ENCODE measurements at places on chromosomes 2 and 18.

DNA sequence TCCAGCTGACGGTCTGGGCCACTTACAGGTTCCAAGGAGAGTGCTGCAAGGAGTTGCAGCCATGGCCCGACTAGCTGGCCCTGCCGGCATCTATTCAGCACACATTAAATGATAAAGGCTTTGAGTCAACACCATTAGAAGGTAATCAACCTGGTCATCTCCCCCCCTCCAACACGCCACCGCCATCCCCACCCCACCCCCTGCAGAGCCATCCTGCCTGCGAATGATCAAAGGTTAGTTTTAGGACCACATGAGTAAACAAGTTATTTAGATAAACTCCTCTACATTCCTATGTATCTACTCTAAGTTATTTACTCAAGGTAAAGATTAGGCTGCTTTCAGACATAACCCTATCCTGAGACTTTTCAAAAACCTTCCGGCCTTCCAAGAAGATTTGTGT lies 349.3 kb upstream of the SLC39A10 start:
- peak; percentile 76 for DNase-seq

DNA sequence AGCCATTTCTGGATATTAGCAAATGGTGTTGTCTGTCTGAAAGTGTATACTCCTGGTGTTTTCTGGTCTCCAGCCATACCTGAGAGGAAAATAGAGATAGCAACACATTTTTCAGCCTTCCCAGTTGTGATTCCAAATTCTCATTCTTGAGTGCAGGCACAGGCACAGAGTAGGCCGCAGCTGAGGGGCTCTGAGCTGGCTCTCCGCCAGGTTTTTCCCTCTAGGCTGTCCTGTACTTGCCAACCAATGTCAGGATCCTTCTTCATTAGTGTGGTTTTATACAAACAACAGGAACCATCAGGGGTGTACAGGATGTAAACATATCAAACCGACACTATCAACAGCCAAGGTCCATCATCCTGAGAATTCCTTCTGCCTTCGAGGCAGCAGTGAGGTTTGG lies 1733.6 kb upstream of the CELF4 start:
- no peak for DNase-seq

- no peak for DNase-seq
These were observed 31.1 kb downstream of the ACTR3 start for GRCh38 chr2:113920996-113921395.

DNA sequence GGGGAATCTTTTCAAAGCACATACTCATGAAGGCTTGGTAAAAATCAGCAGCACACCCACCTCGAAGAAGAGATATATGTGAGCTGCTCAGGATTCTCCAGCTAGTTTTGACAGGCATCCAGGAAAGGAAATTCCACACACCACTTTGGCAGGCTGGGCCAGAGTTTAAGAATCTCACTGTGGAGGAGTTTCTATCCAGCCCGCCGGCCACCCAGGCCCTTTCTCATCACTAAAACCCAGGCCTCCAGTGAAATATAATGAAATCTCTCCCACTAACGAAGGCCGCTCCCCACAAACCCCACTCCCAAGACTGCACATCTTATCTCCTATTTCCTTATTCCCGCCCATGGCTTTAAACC lies 202.0 kb downstream of the GLI2 start:
- no peak for DNase-seq

- no peak for DNase-seq
These were observed 641 bp upstream of the ITGA6 start for GRCh38 chr2:172426635-172427255.

DNA sequence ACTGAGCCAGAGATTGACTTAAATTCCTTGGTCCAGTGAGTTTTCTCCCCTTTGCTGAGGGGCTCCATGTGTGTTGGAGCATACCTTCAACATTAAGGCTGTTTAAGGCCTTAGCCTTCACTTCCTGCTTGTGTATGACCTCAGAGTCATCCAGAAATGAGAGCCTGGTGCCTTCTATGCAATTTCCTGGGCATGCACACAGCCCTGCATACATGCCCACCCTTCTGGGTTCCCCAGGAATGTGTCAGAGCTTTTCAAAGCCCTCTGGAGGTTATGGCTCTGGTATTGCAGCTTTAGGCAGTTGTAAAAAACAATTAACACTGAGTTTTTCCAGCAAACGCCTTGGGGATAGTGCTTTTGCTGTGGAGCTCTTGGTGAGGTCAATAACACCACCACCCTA lies 16.7 kb downstream of the IL1R1 start:
- DNase-seq: no peak

DNA sequence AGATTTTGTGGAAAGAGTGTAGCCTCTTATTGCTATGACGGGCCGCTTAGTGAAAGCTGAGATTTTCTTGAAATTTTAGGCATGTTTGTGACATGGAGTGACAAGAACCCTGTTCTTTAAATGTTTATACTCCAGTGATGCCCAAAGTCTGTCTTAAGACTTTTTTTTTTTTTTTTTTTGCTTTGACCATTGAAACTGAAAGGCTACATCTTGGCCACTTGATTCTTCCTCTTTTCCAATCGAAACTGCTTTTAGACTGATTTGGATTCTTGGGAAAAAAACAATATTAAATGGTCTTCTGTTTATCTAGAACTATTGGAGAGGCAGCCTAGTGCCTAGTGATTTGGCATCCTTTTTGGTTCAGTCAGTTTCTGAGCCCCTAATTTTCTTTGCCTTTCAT lies 2.4 kb upstream of the SLC8A1 start:
- no peak for DNase-seq

- no peak for DNase-seq
These were observed 6.7 kb downstream of the CACNB4 start for GRCh38 chr2:152092095-152092494.

- no peak for DNase-seq
These were observed 5.8 kb upstream of the ARL5A start for GRCh38 chr2:151833984-151834383.

- DNase-seq: no peak
These were observed 12.3 kb upstream of the SERPINB5 start for GRCh38 chr18:63464434-63464833.

GRCh38 chr2:198966269-198966668 lies 491.5 kb downstream of the SATB2 start:
- DNase-seq: no peak

DNA sequence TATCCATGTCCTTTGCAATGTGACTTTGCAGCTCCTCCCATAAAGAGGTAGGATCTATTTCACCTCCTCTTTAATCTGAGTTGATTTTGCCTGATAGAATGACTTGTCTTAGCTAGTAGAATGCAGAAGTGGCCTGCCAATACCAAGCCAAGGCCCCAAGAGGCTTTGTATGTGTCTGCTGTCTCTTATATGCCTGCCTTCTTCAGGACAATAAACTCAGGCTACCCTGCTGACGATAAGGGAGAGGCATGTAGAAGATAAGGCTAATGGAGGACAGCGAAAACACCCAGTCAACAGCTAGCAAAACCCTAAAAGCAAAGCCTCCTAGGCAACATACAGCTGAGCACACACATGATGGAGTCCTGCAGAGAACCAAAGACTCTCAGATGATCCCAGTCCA lies 1.8 kb upstream of the ZC3H8 start:
- no peak for DNase-seq

- no peak for DNase-seq
These were observed 3.8 kb downstream of the COA5 start for GRCh38 chr2:98604547-98604946.

DNA sequence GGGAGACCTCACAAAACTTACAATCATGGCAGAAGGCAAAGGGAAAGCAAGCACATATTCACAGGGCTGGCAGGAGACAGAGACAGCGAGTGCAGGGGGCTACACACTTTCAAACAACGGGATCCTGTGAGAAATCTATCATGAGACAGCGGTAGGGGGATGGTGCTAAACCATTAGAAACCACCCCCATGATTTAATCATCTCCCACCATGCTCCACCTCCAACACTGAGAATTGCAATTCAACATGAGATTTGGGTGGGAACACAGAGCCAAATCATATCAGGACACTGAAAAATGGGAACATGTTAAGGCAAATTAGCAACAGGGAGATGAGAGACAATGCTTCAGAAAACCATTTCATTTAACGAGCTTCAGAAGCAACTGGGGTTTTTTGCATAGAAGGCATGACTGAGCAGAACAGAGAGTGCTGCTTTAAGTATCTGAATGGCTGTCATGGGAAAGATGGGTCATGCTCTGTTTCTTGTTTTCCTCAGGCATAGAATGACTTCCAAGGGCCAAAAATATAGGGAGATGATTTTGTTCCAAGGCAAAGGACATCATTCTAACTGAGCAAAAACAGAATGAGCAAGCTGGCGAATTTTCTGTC lies 100.8 kb upstream of the MAP2 start:
- no peak for DNase-seq

DNA sequence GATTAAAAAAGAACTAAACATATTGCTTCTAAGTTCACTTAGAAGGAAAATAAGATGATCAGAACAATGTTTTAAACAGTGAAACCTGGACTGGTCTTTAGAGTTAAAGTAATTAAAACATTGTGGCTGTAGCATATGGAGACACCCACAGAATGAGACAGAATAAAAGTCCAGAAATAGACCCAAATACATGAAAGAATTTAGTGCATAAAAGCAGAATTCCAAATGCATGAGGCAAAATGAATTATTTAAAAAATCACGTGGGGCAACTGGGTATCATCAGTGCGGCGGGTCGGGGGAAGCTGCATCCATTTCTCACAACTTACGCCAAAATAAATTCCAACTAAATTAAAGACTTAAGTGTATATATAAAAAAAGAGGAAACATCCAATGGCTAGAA lies 12.1 kb downstream of the RNF149 start:
- DNase-seq: no peak

GRCh38 chr18:22186484-22186971 lies 17.1 kb downstream of the GATA6 start:
- no peak for DNase-seq

GRCh38 chr2:165895974-165896373 lies 57.6 kb downstream of the TTC21B start:
- no peak for DNase-seq

DNA sequence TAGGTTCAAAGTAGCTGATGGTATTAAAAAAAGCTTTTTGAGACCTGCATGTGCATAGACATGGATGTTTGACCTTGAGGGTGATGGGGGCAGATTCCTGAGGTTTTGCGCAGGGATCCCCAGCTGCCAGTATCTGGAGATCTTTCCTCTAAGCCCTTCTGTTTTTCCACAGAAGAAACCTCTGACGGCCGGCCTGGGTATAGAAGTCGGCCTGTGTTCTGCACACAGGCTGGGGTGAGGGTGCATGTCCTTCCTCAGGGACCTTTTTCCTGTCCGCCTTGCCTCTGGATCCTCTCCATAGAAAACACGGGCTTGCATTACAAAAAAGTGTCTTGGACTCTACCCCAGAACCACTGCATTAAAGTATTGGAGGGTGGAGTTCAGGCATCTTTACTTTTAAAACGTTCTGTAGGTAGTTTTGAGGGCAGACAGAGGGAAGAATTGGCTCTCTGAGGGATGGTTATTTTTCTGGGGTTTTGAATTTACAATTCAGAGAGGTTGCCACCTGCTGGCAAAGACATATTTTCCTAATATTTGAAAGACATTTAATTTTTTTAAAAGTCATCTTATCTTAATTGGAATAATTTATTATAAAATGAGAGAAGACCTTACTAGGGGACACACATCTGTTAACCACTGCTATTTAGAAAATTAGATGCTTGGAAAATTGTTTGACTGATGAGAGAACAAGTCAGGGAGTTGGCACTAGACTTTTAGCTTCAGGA lies 350.6 kb downstream of the DCDC2C start:
- peak; percentile 7 for DNase-seq

- no peak for DNase-seq
These were observed 223.2 kb upstream of the RAB6C start for GRCh38 chr2:129756276-129756675.

- no peak for DNase-seq
These were observed 79.5 kb upstream of the YWHAQ start for GRCh38 chr2:9710311-9710710.
